ENCODE measurements at places on chromosomes 2 and 18. TPM values are rescaled to one million over a fixed set of nuclear protein-coding genes. Genes with fewer than 3 reads are reported as not detected.

- DNase-seq: no peak
Measured at GRCh38 chr2:28676152-28676835, 75.3 kb upstream of the PPP1CB start.

The ERBB4 gene
- total RNA-seq: 7.6 TPM

DNA sequence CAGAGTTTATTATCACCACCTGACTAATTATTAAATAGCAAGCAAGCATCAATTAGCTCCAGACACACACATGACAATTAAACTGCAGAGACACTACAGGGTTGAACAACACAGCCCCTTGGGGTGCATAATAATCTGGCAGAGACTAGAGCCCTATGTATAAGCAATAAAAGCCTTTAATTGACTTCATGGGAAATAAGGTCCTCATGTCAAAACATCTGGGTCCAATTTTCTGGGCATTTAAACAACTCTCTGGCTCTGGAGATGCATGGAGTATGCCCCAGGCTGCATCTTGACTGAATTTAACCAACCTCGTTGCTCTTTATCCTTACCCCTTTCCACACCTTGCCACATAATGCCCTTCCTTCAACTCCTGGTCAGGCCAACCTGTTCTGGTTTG is 270.7 kb upstream of the THUMPD2 start:
- DNase-seq: no peak

DNA sequence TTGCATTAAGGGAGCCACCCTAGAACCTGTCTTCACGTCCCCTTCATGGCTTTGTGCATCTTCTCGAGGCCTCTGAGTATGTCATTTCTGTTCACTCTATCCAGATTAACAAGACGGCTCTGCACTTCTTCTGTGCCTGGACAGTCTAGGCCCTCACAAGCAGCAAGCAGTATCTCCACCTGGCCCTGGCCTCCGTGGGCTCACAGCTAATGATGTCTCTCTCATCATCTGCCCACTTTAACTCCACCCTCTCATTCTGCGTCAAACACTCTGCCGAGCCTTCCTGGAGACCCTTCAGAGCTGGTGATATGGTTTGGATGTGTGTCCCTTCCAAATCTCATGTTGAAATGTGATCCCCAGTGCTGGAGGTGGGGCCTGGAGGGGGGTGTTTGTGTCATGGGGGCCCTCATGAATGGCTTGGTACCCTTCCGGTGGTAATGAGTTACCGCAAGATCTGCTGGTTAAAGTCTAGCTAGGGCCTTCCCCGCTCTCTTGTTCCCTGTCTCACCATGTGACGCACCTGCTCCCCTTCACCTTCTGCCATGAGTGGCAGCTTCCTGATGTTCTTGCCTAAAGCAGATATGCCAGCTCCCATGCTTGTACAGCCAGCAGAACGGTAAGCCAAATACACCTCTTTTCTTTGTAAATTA is 132.5 kb upstream of the ID2 start:
- peak; percentile 28 for DNase-seq

The RASGRP3 gene
- 10.9 TPM for total RNA-seq

The EVX2 gene
- not detected for total RNA-seq

DNA sequence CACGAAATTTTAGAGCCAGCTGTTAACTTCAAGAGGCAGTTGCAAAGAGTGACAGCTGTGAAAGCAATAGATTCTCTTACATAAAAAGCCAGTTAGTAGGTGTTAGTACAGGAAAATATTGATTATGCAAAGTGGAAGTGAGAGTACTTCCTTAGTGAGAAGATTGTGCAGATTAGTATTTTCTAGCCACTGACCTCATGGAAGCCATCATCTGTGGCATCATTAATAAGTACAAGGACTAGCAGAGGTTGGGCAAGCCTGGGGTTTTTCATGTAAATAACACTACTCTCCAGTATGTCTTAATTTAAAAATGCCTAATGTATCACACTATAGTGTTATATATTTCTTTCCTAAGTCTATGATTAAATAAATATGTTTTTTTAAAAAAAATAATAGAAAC is 166.2 kb upstream of the DTNA start:
- DNase-seq: no peak

- peak; percentile 72 for DNase-seq
Measured at GRCh38 chr2:95353613-95354468, 48.7 kb upstream of the FAHD2A start.

The CAPN13 gene
- total RNA-seq: not detected

DNA sequence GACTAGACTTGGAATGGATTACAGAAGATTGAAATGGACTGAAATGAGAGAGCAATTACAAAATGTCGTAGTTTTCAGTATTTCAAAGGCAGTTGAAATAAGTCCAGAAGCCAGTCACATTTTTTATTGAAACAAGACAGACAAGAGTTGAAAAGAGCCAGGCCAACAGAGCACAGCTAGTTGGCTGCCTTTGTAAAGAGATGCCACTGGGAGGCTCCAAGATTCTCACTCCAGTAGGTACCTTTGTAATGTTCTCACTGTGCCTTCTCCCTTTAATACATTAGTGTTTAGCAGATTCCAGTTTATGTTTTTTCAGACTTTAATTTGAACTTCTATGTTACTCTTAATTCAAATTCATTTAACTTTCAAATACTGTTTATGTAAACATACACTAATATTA is 234.8 kb downstream of the DSEL start:
- DNase-seq: no peak

The CHN1 gene
- total RNA-seq: 9.8 TPM

The PIEZO2 gene
- total RNA-seq: 4.8 TPM

DNA sequence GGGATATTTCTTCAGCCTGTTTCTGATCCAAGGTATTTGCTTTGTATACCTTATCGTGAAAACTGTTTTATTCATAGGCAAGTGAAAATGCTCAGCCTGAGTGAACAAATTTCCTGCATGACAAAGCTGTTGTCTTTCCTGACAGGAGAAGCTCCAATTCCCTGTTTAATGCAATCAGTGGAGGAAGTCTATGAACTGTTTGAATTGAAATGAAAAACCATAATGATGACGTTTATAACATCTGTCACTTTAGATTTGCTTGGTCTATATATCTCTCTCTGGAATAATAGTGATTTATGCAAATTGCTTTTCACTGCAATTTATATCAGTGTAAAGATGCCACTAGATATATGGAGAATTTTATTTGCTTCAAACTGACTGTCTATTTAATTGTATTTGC is 239.4 kb upstream of the HNMT start:
- no peak for DNase-seq

The IL36B gene
- total RNA-seq: not detected

The ASPRV1 gene
- total RNA-seq: 1.00 TPM

The KCNJ3 gene
- total RNA-seq: 3.3 TPM

The ANKRD30B gene
- not detected for total RNA-seq

- DNase-seq: no peak
Measured at GRCh38 chr2:29017716-29018435, 36.8 kb downstream of the TOGARAM2 start.

DNA sequence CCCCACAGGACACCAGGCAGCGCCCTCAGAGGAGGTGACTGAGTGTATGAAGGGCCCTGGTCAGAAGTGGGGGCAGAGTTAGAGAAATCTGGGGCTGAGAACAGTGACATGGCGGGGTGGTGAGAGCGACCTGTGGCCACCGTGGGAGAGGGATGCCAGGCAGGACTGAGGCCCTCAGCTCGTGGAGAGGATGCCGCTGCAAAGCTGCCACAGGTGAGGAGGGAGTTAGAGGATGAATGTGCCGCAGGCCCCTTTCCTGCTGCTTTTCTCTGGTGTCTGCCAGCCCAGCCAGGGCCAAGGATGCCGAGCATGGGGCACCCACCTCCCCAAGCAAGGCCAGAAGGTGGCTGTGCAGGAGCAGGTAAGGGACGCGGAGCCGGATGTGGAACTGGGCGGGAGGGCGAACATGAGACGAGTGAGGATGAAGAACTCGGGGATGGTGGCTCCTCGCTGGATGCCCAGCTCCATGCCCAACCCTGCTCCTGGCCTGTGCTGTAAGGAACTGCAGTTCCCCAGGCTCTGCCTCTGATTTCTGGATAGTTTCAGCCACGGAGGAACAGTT is 269.2 kb upstream of the HDAC4 start:
- no peak for DNase-seq

GRCh38 chr2:176174824-176175708 is 13.4 kb upstream of the HOXD1 start:
- no peak for DNase-seq

DNA sequence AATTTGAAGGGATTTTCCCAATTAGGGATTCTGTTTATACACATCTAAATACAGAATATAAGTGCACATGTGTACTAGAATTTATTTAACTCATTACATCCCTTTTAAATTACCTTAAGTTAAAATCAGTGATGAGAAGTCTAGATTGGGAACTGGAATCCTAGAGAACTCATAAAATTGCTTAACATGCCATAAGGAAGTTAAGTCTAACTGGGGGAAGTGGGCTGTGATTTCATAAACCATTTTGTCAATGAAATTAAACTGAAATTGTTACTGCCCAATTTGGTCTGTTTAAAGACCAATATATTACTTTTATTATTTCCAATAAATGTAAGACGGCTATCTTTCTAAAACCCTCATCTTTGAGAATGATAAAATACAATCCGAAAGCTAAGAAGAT is 72.3 kb upstream of the CD226 start:
- DNase-seq: no peak

- DNase-seq: no peak
Measured at GRCh38 chr18:10314066-10314465, 140.4 kb upstream of the APCDD1 start.

DNA sequence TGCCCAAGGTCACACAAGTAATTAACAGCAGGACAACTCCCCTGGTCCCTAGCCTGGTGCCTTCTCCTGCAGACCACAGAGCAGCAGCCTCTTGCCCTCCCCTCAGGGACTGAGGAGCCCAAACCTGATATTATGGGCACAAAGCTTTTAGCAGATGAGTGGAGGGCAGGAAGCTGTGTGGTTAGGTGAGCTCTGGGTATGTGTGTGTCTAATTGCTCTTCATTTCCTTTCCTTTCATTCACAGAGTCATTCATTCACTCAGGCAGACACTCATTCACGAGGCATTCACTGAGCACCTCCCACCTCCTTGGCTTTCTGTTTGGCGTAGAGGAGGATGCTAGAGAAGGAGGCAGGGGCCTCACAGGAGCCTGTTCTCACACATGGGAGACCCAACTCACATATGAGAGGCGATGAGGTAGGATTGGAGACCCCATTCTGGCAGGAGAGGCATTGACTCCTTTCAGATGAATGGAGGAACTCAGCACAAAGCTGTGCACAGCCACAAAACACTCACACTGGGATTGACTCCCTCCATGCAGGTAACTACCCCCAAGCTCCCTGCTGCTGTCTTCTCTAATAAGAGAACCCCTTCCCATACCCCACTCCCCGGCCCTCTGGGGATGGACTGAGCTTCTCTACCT is 306.8 kb upstream of the SKOR2 start:
- DNase-seq: no peak

The TRABD2A gene
- total RNA-seq: 2.6 TPM

GRCh38 chr2:189095101-189095500 is 84.5 kb downstream of the COL5A2 start:
- no peak for DNase-seq

GRCh38 chr2:29749843-29750242 is 171.5 kb downstream of the ALK start:
- no peak for DNase-seq

The CHRND gene
- total RNA-seq: not detected

GRCh38 chr2:37869771-37870170 is 55.3 kb upstream of the RMDN2 start:
- DNase-seq: no peak

DNA sequence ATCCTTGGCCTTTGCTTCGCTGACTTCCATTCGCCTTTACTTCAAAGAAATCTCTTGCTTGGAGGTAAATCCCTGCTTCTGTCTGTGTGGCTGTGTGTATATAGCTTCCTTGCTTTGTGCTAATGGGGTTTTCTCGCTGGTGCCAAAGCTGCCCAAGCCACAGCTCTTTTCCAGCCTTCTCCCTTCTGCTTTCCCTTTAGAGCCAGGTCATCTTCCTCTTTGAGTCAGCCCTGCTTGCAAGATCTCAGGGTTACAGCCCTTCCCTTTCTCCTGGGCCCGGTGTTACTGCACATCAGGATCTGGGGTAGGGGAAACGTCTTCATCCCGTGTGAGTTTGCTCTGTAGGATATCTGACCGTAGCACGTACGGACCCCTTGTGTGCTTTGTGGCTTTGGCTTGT is 19.1 kb downstream of the EIF4E2 start:
- DNase-seq: no peak

GRCh38 chr2:73899801-73900336 is 7.1 kb downstream of the ACTG2 start:
- DNase-seq: no peak

Measured in posterior vena cava (tissue), 2 donors.